Epithelial cell of proximal tubule (primary cell): ENCODE measurements at places on chromosomes 6 and 20. TPM values are rescaled to one million over a fixed set of nuclear protein-coding genes. Genes with fewer than 3 reads are reported as not detected.

Gene EYS
- total RNA-seq: 0.06 and 0.07 TPM in 2 replicates

Gene TRIM38
- 3.0 and 4.2 TPM in 2 replicates for total RNA-seq

Gene TRIM31
- total RNA-seq: not detected in 2 replicates

GRCh38 chr6:72133324-72133723, 247.0 kb downstream of the RIMS1 start:
- no peak for DNase-seq

GRCh38 chr20:53900380-53900999, 169.9 kb downstream of the BCAS1 start:
- DNase-seq: peak; percentile 79
